Left cardiac atrium (tissue), 4 donors: ENCODE measurements at places on chromosomes 11 and 22.
A peak's percentile ranks its signal among the peaks of the same experiment; 100 is the strongest.

DNA sequence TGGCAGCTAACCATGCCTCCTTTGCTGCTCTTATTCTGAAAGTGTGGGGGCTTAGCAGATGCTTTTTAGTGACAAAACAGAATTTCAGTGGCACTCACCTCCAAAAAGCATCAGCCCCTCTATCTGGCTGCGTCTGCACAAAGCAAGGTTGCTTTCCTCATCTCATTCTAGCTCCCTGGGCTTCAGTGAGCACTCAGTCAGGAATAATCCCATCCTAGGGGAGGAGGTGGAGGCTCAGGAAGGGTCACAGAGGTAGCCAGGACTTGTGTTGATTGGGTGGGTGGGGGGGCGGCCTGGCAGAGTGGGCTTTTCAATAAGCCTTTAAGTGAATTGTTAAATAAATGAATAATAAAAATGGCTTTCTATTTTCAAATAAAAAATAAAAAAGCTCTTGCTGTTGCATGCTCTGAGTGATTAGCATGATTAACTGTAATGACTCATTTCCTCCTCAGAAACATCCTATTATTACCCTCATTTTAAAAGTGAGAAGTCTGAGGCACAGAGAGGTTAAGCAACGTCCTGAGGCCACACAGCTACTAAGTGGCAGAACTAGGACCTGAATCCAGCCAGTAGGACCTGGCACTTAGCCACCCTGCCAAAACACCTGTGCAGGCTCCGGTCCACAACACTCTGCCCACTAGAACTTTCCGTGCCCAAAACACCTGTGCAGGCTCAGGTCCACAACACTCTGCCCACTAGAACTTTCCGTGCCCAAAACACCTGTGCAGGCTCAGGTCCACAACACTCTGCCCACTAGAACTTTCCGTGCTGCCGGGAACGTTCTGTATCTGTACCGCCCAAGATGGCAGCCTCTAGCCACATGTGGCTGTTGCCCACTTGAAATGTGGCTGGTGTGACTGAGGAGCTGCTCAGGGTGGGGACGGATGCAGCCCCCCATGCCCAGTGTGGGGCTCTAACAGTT lies 5.5 kb downstream of the B3GAT1 start:
- DNase-seq: no peak

DNA sequence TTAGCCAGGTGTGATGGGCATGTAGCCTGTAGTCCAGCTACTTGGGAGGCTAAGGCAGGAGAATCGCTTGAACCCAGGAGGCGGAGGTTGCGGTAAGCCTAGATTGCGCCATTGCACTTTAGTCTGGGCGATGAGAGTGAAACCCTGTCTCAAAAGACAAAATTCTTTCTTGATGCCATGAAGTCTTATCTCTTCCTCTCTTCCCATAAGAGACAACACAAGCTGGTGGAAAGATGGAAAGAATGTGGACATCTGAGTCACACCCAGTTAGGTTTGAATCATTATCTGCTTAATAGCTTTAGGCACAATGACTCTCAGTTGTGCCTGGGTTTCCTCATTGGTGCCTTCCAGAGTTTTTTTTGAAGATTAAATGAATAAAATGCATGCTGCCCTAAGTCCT lies 35.3 kb downstream of the KREMEN1 start:
- no peak for DNase-seq

DNA sequence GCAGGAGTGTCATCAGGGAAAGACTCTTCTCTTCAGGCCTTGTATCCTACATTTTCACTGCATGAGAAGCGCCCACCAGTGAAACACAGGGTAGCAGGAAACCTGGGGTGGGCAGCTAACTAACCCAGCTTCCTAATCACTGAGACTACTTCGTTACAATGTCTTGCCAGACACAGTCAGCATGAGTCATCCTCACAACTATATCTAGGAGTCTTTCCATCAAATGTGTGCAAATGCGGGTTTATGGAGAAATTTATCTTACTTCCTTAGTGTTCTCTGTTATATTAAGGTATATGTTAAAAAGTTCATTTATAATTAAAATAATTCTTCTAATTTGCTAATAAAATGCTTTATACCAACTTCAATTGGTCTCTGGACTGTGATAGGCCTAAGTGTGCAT lies 79.9 kb upstream of the RAB1B start:
- DNase-seq: no peak

GRCh38 chr11:25587496-25587895 lies 744.4 kb upstream of the ANO3 start:
- no peak for DNase-seq

DNA sequence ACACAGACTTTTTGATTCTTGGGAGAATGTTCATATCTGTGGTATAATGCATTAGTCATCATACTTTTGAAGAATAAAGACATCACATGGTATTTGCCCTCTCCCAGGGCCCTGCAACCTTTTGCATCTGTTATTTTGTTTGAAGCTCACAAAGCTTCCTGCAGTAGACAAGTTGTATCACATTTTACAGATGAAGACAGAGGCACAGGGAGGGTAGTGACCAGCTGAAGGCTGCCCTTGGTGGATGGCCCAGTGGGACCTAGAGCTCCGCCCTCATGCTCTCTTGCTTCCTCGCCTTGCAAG lies 66.4 kb downstream of the UBASH3B start:
- DNase-seq: no peak

- no peak for DNase-seq
Measured at GRCh38 chr11:8298801-8299786, 35.4 kb upstream of the LMO1 start.

DNA sequence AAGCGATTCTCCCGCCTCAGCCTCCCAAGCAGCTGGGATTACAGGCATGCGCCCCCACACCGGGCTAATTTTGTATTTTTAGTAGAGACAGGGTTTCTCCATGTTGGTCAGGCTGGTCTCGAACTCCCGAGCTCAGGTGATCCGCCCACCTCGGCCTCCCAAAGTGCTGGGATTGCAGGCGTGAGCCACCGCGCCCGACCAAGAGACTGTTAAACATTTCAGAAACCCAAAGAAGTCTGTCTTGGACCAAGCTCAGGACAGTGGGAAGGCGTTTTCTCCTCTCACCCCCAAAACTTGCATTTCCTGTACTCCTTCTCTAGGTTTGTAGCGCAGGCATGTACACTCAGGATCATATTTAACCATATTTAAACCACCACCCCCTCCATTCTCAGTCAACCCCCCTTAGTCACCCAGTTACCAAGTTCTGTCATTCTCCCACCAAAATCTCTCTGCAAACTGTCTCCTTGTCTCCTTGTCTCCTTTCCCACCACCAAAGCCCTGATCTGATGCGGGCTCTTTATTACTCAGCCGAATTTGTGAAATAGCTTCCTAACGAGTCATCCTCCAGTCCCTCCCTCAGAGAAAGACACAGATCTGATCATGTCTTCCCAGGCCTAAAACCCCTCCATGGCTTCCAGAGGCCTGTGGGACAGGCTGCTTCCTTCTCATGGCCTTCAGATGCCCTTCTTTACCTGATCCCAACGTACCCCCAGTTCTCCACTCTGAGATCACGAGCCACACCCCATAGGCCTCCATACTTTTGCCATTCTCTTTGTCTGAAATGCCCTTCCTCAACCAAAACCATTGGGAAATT lies 29.0 kb upstream of the CREB3L1 start:
- no peak for DNase-seq

GRCh38 chr22:39556970-39557841 lies 13.3 kb upstream of the CACNA1I start:
- no peak for DNase-seq

DNA sequence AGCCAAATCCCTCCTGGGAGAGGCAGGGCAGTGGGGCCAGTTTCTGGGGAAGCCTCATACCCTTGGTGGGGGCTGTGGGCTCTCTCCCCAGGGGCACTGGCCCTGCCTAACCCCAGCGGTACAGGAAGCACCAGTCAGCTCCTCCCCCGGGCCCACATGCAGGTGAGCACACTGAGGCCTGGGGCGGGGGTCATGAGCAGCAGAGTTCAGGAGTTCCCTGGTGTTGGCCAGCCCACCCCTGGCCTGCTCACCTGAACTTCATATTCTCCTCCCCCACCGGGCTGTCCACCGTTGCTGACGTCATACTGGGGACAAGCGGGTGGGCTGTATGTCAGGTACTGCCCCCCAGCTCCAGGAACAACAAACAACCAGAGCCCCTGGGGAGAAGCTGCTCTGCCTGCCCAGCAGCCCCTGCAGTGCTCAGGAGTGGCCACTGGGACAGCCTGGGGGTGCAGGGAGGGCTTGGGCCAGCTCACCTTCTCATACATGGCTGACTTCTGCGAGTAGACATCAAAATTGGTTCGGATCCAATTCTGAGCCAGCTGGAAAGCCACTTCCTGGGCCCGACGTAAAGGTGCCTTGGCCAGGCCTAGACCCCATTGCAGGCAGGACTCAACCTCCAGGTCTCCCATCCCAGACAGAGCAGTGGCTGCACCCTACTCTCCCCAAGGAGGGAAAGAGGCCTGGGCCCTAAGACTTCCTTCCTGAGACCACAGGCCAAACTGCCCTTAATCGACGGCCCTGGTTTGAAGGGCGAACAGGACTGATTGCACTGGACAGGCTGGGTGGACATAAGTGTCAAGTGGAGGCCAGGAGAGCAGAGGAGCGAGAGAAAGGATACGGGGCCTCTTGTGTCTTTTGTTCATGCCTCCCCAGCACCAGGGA lies 20.8 kb downstream of the TREH start:
- DNase-seq: peak; percentile 45

GRCh38 chr11:128026596-128026995 lies 560.8 kb downstream of the ETS1 start:
- DNase-seq: no peak

- no peak for DNase-seq
Measured at GRCh38 chr22:20204806-20205205, 54.0 kb upstream of the CCDC188 start.
